ENCODE measurements at places on chromosomes 4 and X.

- DNase-seq = no peak
These were observed 113.2 kb downstream of the HNRNPD start for GRCh38 chr4:82260632-82261031.

DNA sequence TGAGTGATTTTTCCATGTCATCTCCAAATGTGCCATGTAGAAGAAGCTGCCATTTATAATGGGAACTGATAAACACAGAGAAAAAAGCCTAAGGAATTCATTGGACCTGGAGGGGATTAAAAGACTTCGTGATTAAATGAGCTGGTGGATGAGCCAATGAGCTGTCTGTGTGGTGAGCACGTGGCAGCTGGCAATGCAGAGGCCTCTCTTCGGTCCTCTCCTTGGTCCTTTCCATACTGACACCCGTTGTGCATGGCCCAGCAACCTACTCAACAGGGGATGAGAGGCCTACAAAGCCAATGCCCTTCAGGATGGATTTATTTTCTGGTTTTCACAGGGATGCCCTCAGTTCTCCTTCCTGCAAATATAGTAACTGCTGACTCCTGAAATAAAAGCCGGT lies 87.7 kb upstream of the STS start:
- no peak for DNase-seq

DNA sequence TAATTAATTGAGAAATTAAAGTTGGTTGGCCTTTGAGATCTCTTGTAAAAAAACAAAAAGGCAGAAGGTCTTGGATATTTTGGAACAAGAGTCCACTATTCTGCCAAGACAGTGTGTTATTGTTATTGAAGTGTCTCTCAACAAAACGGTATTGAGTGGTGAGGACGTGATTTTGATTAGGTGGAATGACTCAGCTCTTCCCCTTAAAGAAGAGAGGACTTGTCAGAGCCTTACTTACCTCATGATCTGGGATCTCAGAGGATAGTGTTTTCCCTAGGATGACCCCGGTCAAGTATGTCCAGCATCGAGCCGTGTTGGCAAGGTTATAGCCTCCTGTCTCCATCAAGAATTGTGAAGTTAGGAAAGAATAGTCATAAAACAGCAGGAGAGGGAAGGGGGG lies 110.9 kb downstream of the HDAC8 start:
- no peak for DNase-seq

GRCh38 chr4:112058433-112058832 lies 86.8 kb upstream of the FAM241A start:
- no peak for DNase-seq

DNA sequence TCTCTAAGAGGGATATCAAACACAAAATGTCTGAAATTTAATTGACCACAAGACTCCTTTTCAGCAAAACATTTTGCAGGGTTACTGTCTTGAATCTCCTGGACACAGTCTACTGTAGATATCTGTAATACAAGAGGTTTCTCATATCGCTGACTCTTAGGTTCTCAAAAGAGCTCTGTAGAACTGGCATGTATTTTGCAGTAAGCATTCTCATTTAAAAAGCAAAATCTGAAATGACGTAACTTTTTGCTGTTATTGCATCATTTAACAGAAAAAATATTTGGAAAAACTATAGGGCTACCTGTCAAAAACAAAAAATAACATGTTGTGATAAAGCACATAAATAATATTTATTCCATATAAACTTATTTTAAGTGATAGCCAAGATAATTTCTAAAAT lies 114.2 kb downstream of the CDS1 start:
- no peak for DNase-seq

DNA sequence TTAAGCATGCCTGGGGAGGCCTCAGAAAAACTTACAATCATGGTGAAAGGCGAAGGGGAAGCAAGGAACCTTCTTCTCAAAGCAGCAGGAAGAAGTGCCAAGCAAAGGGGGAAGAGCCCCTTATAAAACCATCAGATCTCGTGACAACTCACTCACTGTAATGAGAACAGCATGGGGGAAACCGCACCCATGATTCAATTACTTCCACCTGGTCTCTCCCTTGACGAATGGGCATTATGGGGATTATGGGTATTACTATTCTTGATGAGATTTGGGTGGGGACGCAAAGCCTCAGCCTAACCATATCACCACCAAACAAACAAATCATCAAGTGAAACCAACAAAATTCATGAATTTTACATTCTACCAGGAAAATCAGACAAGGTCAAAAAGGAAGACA lies 76.7 kb upstream of the TAB3 start:
- no peak for DNase-seq

- no peak for DNase-seq
These were observed 17.0 kb downstream of the CA5B start for GRCh38 chrX:15755091-15755490.

Measured in posterior cingulate gyrus (tissue), 11 donors.